KBM-7 (cell line): ENCODE measurements at places on chromosomes 16 and 17.

DNA sequence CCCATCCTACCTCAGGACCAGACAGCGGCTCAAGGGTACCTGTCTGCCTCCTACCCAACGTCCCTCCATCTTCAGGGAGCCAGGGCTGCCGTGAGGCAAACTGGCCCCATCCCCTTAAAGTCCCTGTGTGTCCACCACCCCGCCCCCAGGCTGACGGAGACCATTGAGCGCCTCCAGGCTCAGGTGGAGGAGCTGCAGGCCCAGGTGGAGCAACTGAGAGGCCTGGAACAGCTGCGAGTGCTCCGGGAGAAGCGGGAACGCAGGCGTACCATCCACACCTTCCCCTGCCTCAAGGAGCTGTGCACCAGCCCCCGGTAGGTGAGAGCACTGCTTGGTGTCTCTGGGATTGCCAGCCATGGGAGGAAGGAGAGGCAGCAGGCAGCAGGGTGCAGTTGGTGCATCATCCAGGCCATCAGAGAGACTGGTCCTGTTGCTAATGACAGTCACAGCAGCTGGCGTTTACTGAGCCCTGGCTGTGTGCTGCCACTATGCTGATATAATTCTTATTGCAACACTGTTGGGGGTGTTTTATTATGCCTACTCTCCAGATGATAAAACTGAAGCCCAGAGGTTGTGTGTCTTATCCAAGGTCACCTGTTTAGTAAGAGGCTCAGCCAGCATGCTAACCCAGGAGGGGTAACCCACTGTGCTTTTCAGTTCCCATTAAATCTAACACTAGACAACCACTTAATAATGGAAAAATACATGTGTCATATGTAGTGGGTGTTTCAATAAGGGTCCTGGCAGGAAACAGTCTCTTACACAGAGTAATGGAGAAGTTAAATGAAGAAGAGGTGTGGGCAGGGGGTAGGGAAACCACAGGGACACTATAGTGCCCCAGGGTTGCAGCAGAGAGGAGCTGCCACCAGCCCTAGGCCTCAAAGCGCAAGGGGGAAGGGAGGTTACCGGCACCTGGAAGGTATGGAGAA, 10.3 kb upstream of the MRPL58 start:
- DNase-seq = no peak

DNA sequence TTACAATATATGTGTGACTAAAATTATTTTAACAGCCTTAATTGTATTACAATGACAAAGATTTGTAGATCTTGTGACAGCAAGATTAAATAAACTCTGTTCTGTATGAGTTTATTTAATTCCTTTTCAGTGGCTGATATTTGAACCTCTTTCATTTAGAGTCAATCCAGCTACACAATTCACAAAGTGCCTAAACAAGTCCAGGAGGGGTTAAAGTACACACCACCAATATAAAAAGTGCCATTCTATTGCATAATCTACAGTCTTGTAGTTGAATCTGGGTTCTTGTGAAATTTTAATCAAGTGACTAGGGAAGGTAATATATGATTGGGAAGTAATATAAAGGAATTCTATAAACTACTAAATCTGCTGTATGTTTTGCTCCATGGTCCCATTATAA, 3.9 kb upstream of the NFAT5 start:
- no peak for DNase-seq

DNA sequence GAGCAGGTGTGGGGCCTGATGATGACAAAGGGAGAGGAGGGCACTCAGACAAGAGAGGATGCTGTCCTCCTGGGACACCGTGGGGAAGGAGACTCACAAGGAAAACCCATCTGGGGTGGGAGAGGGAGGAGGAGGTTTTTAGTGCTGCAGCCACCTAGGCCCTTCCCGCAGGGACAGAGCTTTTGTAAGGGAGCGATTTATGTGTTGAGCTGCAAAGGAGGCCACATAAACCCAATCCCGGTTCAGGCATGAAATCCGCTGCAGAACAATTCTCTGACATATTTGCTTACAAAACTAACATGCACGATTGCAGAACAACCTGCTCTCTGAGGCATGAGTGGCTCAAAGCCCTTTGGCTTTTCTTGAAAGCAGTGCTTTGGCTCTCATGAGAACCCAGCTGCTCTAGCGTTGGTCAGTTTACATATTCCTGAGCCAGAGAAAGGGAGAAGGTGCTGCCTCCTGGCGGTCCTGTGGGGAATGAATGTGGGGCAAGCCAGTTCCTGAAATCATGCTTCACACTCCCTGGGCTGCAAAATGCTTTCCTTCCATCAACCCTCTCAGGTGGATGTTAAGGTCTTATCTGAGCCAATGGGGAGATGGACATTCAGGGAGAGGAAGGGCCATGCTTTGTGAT, 122.4 kb upstream of the NLRP1 start:
- peak; percentile 63 for DNase-seq

- no peak for DNase-seq
Observed at GRCh38 chr16:74677868-74678267, 11.2 kb upstream of the RFWD3 start.

DNA sequence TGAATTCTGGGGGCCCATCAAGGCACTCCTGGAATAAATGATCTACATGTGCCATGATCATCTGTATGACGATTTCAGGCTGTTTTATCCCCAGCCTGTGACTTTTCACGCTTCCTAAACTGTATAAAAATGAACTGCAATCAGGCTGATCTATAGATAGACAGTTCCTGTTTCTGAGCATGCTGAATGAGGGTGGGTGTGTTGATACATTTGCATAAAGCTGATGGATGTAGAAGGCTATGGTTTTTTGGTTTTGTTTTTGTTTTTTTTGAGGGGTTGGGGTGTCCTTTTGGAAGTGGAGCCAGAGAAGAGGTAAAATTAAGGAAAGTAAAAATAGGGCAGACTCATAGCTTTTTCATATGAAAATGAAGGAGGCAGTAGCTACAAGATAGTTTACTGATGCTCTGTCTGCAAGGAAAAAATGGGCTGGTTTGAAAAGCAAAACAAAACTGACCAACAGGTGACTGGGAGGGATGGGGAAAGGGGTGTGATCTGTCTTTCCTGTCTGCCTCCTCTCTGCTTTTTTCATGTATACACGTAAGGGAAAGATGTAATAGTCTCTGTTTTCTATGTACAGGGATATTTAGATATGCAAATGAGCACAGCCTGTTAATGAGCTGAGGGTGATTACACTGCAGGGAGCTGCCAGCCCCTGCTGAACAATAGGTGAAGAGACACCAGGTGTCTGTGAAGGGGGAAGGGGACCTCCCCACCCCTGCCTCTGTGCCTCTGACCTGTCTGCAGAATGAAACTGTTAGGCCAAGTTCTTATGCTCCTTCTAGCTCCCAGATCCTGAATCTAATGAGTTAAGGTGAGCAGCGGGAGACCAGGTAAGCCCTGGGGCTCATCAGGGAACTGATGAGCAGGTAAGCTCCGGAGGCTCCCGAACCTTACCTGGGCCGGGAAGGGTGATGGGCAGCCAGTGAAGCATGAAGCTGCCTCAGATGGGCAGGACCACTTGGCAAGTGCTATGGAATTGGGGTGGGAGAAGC, 46.6 kb upstream of the LYRM9 start:
- DNase-seq = no peak

DNA sequence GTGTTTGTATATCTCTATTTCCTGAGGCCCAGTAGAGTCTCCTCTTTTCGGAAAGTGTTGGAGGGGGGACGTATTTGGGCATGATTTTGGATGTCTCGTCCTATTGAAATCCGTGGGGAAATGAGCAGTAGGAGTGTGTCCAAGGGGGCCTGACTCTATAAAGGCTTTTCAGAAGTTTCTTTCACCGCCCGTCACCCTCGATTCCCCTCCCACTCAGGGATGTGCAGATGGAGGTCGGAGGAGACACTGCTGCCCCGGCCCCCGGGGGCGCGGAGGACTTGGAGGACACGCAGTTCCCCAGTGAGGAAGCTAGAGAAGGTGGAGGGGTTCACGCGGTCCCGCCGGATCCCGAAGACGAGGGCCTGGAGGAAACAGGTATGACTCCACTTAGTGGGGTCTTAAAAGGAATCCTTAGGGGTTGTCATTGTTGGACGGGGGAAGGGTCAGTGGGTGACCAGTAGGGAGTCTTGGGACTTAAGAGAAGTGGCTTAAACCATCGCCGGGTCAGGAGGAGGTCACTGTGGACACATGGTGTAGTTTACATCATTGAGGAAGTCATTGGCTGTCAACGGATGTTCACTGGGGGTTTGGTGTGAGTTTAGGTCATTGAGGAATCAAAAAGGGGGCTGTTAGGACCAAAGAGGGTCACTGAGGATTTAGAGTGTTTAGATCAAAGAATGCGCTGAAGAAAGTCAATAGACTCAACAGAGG, 424 bp downstream of the MON1B start:
- peak; percentile 40 for DNase-seq

DNA sequence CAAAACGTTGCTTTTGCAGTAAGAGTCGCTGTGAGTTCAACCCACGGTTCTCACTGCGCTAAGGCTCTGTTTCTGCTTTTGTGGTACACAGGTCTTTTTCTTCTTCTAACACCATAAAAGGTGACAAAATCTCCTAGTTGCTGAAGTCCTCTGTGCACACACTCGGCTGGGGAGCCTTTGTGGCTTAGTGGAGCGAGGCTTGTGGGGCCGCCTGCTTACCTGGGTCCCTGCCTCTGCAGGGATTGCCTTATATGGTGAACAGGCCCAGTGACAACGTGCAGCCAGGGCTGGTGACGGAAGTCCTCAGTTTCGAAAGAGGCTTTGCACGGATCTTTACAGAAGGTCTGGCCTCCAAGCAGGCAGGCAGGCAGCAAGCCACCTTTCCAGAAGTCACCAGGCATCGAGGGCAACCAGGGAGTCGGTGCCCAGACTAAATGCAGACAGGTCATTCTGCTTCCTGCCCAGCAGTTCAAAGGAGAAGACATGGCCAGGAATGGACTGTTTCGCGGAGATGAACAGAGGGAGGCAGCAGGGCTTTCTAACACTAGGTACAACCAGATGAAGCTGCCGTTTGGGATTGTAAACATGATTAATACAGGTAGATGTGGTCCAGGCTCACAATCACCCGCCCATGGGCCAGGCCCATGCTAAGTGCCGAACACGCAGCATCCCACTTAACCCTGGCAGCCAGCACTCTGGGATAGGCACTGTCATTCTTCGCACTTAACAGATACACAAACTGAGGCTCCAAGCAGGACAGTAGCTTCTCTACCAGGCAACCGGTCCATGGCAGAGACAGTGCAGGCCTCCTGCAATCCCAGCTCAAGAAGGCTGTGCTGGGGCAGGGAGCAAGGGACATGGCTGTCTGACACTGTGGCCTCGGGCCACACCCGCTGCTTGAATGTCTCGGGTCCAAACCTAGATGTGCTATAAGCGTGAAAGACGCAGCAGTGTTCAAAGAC, 10.7 kb upstream of the MEAK7 start:
- DNase-seq = peak; percentile 43

- peak; percentile 96 for DNase-seq
Observed at GRCh38 chr17:4908711-4909496, 6.0 kb upstream of the CHRNE start.
